Mesothelial cell of epicardium (in vitro differentiated cells): ENCODE measurements at places on chromosomes 13 and 19. TPM values are rescaled to one million over a fixed set of nuclear protein-coding genes. Genes with fewer than 3 reads are reported as not detected.

The MEDAG gene
- total RNA-seq, result 7.5 to 7.9 TPM (median 7.7 TPM) in 3 replicates

The ERICH6B gene
- total RNA-seq, result not detected in 3 replicates

The MBD3L2 gene
- total RNA-seq, result not detected in 3 replicates

The RASIP1 gene
- 1.4 to 2.1 TPM (median 1.5 TPM) in 3 replicates for total RNA-seq

The SLC6A16 gene
- 5.6 to 6.1 TPM (median 5.8 TPM) in 3 replicates for total RNA-seq

The OR4F17 gene
- total RNA-seq, result not detected in 3 replicates

The LRRC63 gene
- 0.38 to 0.42 TPM (median 0.42 TPM) in 3 replicates for total RNA-seq

The RFPL4AL1 gene
- not detected in 3 replicates for total RNA-seq

The LILRA1 gene
- not detected in 3 replicates for total RNA-seq

The PRTN3 gene
- 0.23 TPM in 1 of 3 replicates, not detected in the others for total RNA-seq

The CYP4F2 gene
- not detected in 3 replicates for total RNA-seq

The PKN1 gene
- 84.5 to 89.1 TPM (median 85.9 TPM) in 3 replicates for total RNA-seq

The APOC4 gene
- not detected in 3 replicates for total RNA-seq

The ELSPBP1 gene
- 1.0 TPM in 1 of 3 replicates, not detected in the others for total RNA-seq

The DENND1C gene
- 0.42 to 0.75 TPM (median 0.63 TPM) in 3 replicates for total RNA-seq

The ZNF799 gene
- total RNA-seq, result 3.2 to 4.2 TPM (median 3.5 TPM) in 3 replicates

The GAPDHS gene
- not detected in 3 replicates for total RNA-seq

The HRC gene
- total RNA-seq, result 13.6 to 17.6 TPM (median 14.7 TPM) in 3 replicates

The PGLYRP1 gene
- not detected in 3 replicates for total RNA-seq

The KCNRG gene
- total RNA-seq, result 0.88 to 1.4 TPM (median 1.3 TPM) in 3 replicates

The TUBA3C gene
- not detected in 3 replicates for total RNA-seq

The CYP2S1 gene
- 12.8 to 15.5 TPM (median 13.2 TPM) in 3 replicates for total RNA-seq

The PRKCSH gene
- total RNA-seq, result 381 to 396 TPM (median 385 TPM) in 3 replicates

The REEP6 gene
- total RNA-seq, result 3.6 to 3.9 TPM (median 3.8 TPM) in 3 replicates

The TNFRSF19 gene
- total RNA-seq, result 38.3 to 43.5 TPM (median 40.3 TPM) in 3 replicates

The RGCC gene
- 0.85 to 2.1 TPM (median 1.9 TPM) in 3 replicates for total RNA-seq

The ADGRE2 gene
- total RNA-seq, result 0.35 to 0.45 TPM in 2 of 3 replicates, not detected in the other

The ZNF256 gene
- 13.2 to 14.5 TPM (median 14.2 TPM) in 3 replicates for total RNA-seq

The KL gene
- 0.33 to 0.40 TPM (median 0.34 TPM) in 3 replicates for total RNA-seq

The NLRP7 gene
- 0.07 to 0.09 TPM in 2 of 3 replicates, not detected in the other for total RNA-seq

The SLC1A6 gene
- total RNA-seq, result 0.38 to 1.1 TPM (median 0.42 TPM) in 3 replicates

The VSTM1 gene
- total RNA-seq, result not detected in 3 replicates

The SMARCA4 gene
- total RNA-seq, result 251 to 274 TPM (median 259 TPM) in 3 replicates

The FBN3 gene
- 115 to 124 TPM (median 120 TPM) in 3 replicates for total RNA-seq

The SERPINE3 gene
- 0.22 to 0.31 TPM in 2 of 3 replicates, not detected in the other for total RNA-seq

The PIN1 gene
- 60.0 to 61.1 TPM (median 60.6 TPM) in 3 replicates for total RNA-seq

The PEG3 gene
- not detected in 3 replicates for total RNA-seq

The ZNF296 gene
- 0.99 to 1.1 TPM (median 1.1 TPM) in 3 replicates for total RNA-seq

The DCT gene
- 0.04 to 0.27 TPM (median 0.18 TPM) in 3 replicates for total RNA-seq

The ZNF253 gene
- total RNA-seq, result 28.1 to 33.3 TPM (median 32.8 TPM) in 3 replicates

The SSC5D gene
- 7.0 to 8.5 TPM (median 7.8 TPM) in 3 replicates for total RNA-seq

The C19orf25 gene
- total RNA-seq, result 29.4 to 34.2 TPM (median 30.0 TPM) in 3 replicates
